ENCODE measurements at places on chromosomes 6 and 20. TPM values are rescaled to one million over a fixed set of nuclear protein-coding genes. Genes with fewer than 3 reads are reported as not detected.

DNA sequence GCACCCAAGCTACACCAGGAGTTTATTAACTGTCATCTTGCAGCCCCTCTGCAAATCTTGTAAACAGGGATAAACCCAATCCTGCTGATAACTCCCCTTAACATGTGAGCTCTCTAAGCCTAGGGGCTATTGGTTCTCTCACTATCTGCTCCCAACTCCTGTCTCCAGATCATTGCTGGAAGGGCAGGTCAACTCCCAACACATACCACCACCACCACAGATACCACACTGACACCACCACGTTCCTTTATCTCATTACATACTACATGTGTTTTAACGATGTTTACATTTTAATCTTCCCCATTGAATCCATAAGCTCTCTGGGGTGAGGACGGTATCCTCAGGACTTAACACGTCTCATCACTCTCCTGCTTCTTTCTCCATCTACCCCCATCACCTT, 51.8 kb downstream of the SIM1 start:
- no peak for DNase-seq
- no peaks in the 10 kb centered on the region for H3K27me3 ChIP-seq
- no peaks in the 10 kb centered on the region for H3K4me1 ChIP-seq
- H3K27ac ChIP-seq = no peak overlapping the region

DNA sequence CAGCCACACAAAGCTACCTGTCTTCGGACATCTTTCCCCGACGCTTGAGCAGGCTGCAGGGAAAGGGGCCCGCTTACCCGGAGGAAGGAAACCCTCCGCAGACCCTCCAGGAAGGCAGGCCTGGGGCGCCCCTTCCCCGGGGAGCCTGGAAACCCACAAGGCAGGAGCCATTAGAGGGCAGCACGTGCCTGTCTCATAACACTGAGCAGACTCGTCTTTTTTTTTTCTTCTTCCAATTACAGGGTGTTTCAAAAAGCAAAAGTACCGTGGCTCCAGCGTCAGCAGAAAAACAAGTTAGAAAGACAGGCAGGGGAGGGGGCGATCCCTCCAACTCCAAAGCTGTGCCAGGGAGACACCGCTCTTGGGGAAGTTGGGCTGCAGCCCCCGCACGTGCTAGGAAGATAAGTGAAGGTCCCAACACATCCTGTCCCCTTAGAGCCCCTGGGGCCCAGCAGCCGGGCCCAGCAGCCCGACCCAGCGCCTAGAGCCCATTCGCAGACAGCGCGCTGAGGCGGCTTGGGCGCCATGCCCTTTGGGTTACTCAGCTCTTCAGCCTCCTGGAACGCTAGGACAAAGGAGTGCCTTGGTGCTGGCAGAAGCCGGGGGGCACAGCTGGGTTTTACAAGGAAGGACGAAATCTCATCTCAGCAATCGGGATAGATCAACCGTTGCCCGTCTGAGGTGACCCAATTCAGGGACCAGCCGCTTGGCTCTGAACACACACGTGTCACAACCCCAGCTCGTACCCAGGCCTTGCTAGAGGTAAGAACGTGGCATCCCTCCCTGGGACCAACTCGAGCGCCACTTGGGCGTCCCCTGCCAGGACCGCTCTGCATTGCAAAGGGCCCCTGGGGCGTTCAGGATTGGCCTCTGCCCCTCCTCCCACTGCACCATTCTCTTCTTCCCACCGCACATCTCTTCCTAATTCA, 136.3 kb downstream of the LY86 start:
- peaks cover 42% of the 10 kb centered on the region for H3K4me1 ChIP-seq
- peak overlapping the region; percentile 90 for H3K27ac ChIP-seq
- DNase-seq = peak; percentile 86
- no peak overlapping the region for H3K4me3 ChIP-seq

DNA sequence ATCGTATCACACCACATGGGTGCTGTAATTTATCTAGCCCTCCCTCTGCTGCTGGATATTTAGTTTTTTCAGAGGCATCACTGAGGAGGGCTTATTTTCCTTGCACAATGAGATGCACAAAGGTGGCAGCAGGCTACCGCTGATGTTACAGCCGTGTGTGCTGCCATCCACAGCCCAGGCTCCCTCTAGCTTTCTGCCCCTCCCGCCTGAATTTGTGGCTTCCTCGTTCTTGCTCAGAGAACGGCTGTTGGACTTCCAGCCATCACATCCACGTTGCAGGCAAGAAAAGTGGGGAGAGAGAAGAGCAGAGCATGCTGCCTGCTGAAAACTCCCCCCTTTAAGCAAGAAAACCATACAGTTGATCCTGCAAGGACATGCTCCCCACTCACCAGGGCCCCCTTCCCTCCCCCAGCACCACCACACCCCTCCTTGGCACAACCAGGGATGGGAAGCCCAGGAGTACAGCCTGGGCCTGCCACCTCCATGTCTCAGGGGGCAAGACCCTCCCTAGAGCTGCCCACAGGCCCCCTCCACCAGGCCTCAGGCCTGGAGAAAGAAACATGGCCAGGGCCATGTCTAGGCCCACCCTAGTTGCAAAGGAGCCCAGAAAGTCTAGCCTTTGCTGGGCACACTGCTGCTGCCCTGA, 102.6 kb downstream of the MRPL14 start:
- H3K36me3 ChIP-seq = no peaks in the 10 kb centered on the region
- no peaks in the 10 kb centered on the region for H3K27me3 ChIP-seq
- DNase-seq = peak; percentile 52
- H3K27ac ChIP-seq = no peak overlapping the region
- H3K4me3 ChIP-seq = no peak overlapping the region
- H3K4me1 ChIP-seq = no peaks in the 10 kb centered on the region

DNA sequence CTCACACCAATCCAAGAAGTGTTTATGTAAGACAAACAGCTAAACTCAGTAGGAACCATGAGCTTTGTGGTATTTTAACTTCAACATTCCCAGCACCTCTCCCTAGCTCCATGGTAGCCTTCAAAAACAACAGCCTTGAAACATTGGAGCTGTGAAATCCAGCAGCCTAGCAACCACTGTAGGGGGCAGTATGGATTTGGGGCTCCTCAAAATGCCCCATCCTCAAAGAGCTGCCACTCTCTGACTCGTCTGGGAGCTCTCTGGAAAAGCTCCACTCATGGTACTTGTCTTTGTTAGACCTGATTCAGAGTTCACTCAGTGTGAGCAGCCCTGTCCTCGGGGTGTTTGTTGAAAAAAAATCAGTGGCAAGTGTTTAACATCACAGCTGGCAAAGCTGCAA, 82.9 kb downstream of the KIF6 start:
- no peaks in the 10 kb centered on the region for H3K4me1 ChIP-seq
- no peak overlapping the region for H3K27ac ChIP-seq

GRCh38 chr6:113994934-113995342, 24.0 kb upstream of the HDAC2 start:
- DNase-seq = no peak
- H3K4me3 ChIP-seq = no peak overlapping the region
- H3K27ac ChIP-seq = no peak overlapping the region
- no peaks in the 10 kb centered on the region for H3K27me3 ChIP-seq

GRCh38 chr6:121539439-121539838, 104.0 kb downstream of the GJA1 start:
- no peak overlapping the region for H3K27ac ChIP-seq
- DNase-seq = no peak
- H3K36me3 ChIP-seq = no peaks in the 10 kb centered on the region
- no peaks in the 10 kb centered on the region for H3K4me1 ChIP-seq

DNA sequence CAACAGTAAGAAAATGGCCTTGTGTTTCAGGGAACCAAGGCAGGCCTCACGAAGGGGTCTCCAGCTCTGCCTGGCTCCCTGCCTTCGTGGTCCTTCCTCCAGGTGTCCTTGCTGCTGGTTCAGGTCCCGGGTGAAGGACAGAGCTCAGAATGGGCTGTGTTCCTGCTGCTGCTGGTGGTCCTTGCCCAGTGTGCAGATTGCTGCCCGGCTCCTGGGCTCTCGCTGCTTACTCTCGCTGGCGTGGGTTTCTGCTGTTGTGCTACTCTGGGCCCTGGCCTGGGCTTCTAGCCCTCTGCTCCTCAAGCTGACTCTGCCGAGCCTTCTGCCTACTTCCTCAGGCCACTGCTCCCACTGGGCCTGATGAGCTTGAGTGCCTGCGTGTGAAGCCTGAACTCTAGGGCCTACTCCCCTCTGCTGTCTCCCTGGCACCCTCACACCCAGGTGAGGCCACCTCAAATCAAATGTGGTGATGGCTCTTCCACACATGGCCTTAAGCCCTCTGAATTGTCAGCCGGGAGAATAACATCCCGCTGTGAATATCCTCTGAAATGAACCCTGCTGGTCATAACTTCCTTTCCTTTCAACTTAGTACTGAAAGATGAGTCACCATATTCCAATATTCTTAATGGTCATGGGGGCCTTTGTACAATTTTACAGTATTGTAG, 171.6 kb downstream of the FOXC1 start:
- H3K27me3 ChIP-seq = no peaks in the 10 kb centered on the region
- no peaks in the 10 kb centered on the region for H3K4me1 ChIP-seq
- DNase-seq = no peak
- no peaks in the 10 kb centered on the region for H3K36me3 ChIP-seq
- no peak overlapping the region for H3K4me3 ChIP-seq
- H3K27ac ChIP-seq = no peak overlapping the region

- no peaks in the 10 kb centered on the region for H3K36me3 ChIP-seq
- no peak overlapping the region for H3K27ac ChIP-seq
- H3K4me3 ChIP-seq = no peak overlapping the region
- no peaks in the 10 kb centered on the region for H3K4me1 ChIP-seq
Observed at GRCh38 chr6:131024565-131024964, 38.5 kb downstream of the EPB41L2 start.

DNA sequence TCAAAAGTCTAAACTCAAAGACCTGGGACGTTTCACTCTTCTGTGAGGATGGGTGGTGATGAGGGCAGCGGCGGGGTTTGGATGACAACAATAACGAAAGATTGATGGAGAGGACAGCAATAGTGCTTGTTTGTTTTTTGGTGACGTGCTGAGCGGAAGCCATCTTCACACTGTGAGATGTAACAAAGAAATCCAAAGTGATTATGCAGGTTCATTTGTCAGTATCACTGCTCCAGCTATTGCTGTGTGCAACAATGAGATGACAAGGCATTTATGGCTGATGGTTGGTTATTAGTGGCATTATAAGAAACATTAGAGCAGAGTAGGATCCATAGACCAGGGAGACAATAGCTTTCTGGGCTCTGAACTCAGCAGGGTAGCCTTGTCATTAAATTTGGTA, 306.7 kb downstream of the RNF144B start:
- H3K36me3 ChIP-seq = no peaks in the 10 kb centered on the region
- H3K4me3 ChIP-seq = no peak overlapping the region
- no peak for DNase-seq
- no peaks in the 10 kb centered on the region for H3K4me1 ChIP-seq

DNA sequence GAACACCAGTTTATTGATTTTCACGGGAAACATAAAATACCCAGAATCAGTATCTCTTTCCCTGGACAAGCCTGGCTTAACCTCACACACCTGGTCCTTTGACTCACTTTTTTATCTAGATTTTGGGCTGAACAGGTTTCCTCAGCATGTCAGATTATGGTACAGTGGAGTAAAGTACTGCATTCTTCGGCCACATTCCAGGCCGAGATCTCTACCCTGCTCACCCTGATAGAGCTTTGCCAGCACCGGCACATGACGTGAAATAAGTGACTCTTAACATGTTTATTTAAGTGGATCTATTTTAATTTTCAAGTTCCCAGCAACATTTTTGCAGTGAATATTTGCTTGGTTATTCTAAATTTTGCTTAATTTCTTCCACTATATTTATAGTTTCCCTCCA, 79.0 kb upstream of the POPDC3 start:
- H3K4me1 ChIP-seq = no peaks in the 10 kb centered on the region
- DNase-seq = no peak
- H3K27ac ChIP-seq = no peak overlapping the region
- H3K27me3 ChIP-seq = no peaks in the 10 kb centered on the region

- H3K36me3 ChIP-seq = no peaks in the 10 kb centered on the region
- no peak overlapping the region for H3K27ac ChIP-seq
- no peak for DNase-seq
- H3K4me1 ChIP-seq = no peaks in the 10 kb centered on the region
- H3K27me3 ChIP-seq = no peaks in the 10 kb centered on the region
Observed at GRCh38 chr6:142274656-142275055, 27.2 kb upstream of the ADGRG6 start.

DNA sequence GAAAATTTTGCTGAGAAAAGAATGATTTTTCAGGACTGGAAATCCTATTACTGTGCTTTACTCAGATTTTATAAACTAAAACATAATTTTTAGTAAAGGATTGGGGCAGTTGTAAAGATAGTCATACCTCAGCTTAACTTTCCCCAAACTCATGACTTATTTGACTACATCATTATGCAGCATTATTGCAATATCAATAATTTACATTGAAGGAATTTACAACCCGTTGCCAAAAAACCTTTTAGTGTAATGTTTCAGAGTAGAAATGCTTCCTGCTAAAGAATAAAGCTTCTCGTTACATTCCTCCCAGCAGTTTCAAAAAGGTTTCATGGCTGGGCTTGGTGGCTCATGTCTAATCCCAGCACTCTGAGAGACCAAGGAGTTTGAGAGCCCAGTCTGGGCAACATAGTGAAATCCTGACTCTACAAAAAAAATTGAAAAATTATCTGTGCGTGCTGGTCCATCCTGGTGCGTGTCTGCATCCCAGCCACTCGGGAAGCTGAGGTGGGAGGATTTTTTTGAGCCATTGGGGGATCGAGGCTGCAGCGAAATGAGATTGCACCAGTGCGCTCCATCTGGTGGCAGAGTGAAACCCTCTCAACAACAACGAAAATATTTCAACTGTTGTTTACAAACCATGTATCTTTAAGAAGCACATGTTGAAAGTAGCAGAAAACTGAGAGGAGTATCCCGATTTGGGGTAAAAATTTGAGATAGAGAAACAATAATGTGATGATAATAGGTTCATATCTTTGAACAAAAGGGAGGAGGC, 4.4 kb downstream of the AMD1 start:
- no peak for DNase-seq
- no peak overlapping the region for H3K27ac ChIP-seq
- peaks cover 81% of the 10 kb centered on the region for H3K4me1 ChIP-seq

DNA sequence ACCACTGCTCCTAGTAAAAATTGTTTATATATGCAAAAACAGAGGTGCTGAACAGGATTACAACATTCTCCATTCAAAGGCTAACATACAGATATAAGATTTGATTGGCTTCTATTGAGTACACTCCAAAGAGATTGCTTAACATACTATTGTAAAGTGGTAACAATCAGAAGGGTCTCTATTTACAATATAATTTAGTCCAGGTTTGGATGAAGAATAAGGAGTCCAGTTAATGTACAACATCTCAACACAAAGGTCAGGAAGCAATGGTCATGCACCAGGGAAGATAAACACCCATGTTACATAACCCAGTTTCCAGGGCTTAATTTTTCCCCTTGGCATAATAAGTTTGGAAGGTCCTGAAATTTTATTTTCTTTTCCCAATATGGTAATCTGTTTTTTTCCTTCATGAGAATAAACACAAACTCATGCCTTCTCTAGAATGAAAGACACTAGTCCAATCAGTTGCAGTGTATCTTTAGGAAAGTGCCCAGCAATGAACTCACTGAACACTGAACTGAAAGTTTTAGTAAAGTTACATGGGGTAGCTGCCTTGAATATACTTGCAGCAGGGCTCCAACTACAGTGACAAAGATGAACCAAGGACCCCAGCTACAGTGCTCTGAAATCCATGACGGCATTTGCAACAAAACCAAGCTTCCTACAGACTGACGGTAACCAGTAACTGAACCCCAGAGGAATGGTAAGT, 255.3 kb upstream of the GJE1 start:
- no peak for DNase-seq
- no peaks in the 10 kb centered on the region for H3K27me3 ChIP-seq
- no peak overlapping the region for H3K4me3 ChIP-seq
- no peaks in the 10 kb centered on the region for H3K4me1 ChIP-seq
- H3K27ac ChIP-seq = no peak overlapping the region

The LY86 gene
- 131 TPM for polyA plus RNA-seq

The ME1 gene
- 2.4 TPM for polyA plus RNA-seq

Measured in spleen (tissue), 13 donors.